Regular cardiac myocyte (primary cell): ENCODE measurements at places on chromosomes 16 and 17. TPM values are rescaled to one million over a fixed set of nuclear protein-coding genes. Genes with fewer than 3 reads are reported as not detected.

Gene SEZ6L2
- 3.5 and 10.4 TPM in 2 replicates for total RNA-seq

Gene PNMT
- total RNA-seq, result not detected in 2 replicates

Gene LIMD2
- total RNA-seq, result 6.1 and 6.2 TPM in 2 replicates

Gene SHISA9
- under 0.01 TPM in 2 replicates for total RNA-seq

Gene KRTAP9-8
- total RNA-seq, result not detected in 2 replicates

Gene CCL1
- total RNA-seq, result not detected in 2 replicates

Gene HAGH
- 70.5 and 79.0 TPM in 2 replicates for total RNA-seq

Gene TBC1D3H
- total RNA-seq, result not detected in 2 replicates

Gene CD300E
- total RNA-seq, result not detected in 2 replicates

Gene CENPX
- 13.8 and 53.7 TPM in 2 replicates for total RNA-seq

Gene NDE1
- 27.9 and 62.9 TPM in 2 replicates for total RNA-seq

Gene HOXB6
- total RNA-seq, result 0.28 and 0.38 TPM in 2 replicates

Gene ACSF2
- 13.2 and 44.3 TPM in 2 replicates for total RNA-seq

Gene CACNG5
- total RNA-seq, result not detected in 2 replicates

Gene CBX8
- 3.1 and 3.5 TPM in 2 replicates for total RNA-seq

Gene MT1X
- total RNA-seq, result 154 and 161 TPM in 2 replicates

Gene RRAD
- 5.2 and 24.8 TPM in 2 replicates for total RNA-seq

Gene TMEM88
- 0.58 TPM in 1 of 2 replicates, not detected in the other for total RNA-seq

Gene GP1BA
- total RNA-seq, result not detected in 2 replicates

Gene CCL8
- 0.56 TPM in 1 of 2 replicates, not detected in the other for total RNA-seq

Gene CCL3
- total RNA-seq, result 0.56 TPM in 1 of 2 replicates, not detected in the other

Gene SEPTIN1
- not detected in 2 replicates for total RNA-seq

Gene TBC1D26
- under 0.01 TPM in 1 of 2 replicates, not detected in the other for total RNA-seq

Gene C16orf92
- total RNA-seq, result not detected in 2 replicates

Gene BAIAP3
- 0.38 and 0.56 TPM in 2 replicates for total RNA-seq

Gene SLC25A10
- 5.6 and 17.8 TPM in 2 replicates for total RNA-seq

Gene SLC16A6
- 0.19 and 3.1 TPM in 2 replicates for total RNA-seq

Gene HSPB9
- not detected in 2 replicates for total RNA-seq

Gene NLRC3
- total RNA-seq, result under 0.01 and 0.19 TPM in 2 replicates

Gene ADGRG3
- not detected in 2 replicates for total RNA-seq

Gene SAMD14
- 1.5 and 3.7 TPM in 2 replicates for total RNA-seq

Gene FBXO39
- total RNA-seq, result under 0.01 and 0.56 TPM in 2 replicates

Gene PDP2
- 7.3 and 9.0 TPM in 2 replicates for total RNA-seq

Gene HBA2
- not detected in 2 replicates for total RNA-seq

Gene TSNAXIP1
- 0.38 and 1.1 TPM in 2 replicates for total RNA-seq

Gene DOC2B
- 0.19 and 0.56 TPM in 2 replicates for total RNA-seq

Gene COL1A1
- 508 and 731 TPM in 2 replicates for total RNA-seq

Gene PYDC1
- not detected in 2 replicates for total RNA-seq

Gene CFAP119
- total RNA-seq, result 1.4 and 2.7 TPM in 2 replicates

Gene TNP2
- not detected in 2 replicates for total RNA-seq

Gene TPSAB1
- total RNA-seq, result not detected in 2 replicates

Gene TADA2A
- total RNA-seq, result 20.9 and 21.7 TPM in 2 replicates

Gene C16orf96
- under 0.01 TPM in 2 replicates for total RNA-seq

Gene GNGT2
- total RNA-seq, result 0.38 and 0.56 TPM in 2 replicates

Gene SGCA
- total RNA-seq, result 2.1 and 23.7 TPM in 2 replicates

Gene ACSM5
- 0.19 TPM in 1 of 2 replicates, not detected in the other for total RNA-seq

Gene PRSS27
- total RNA-seq, result 0.19 and 0.56 TPM in 2 replicates

Gene KRT33A
- not detected in 2 replicates for total RNA-seq

Gene SLC2A4
- total RNA-seq, result under 0.01 and 0.28 TPM in 2 replicates

Gene ATP2A3
- 0.77 and 2.0 TPM in 2 replicates for total RNA-seq

Gene CETP
- 0.19 and 0.56 TPM in 2 replicates for total RNA-seq

Gene ZNHIT3
- total RNA-seq, result 17.4 and 20.9 TPM in 2 replicates

Gene NOXO1
- under 0.01 TPM in 1 of 2 replicates, not detected in the other for total RNA-seq

Gene UNC45B
- total RNA-seq, result not detected in 2 replicates
